CD4-positive, alpha-beta T cell treated with Interleukin-4 for 4 hours (primary cell): ENCODE measurements at places on chromosomes 13 and 19.

DNA sequence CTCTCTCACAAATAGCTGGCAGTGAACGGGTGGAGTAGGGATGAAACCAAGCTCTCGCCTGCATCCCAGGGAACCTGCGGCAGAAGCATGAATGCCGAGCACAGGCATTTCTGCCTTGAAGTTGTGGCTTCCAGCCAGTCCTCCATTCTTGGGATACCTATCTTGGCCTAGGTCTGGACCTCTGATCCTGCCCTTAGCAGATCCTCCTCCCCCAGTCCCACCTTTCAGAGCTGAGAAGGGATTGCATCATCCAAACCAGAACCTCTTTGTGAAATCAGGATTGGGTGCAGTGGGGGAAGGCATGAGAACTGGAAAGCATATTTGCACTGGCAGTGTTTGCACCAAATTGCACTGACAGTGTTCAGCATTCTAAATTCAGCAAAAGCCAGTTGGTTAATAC, 5.8 kb downstream of the ZNF780A start:
- no peak for DNase-seq

DNA sequence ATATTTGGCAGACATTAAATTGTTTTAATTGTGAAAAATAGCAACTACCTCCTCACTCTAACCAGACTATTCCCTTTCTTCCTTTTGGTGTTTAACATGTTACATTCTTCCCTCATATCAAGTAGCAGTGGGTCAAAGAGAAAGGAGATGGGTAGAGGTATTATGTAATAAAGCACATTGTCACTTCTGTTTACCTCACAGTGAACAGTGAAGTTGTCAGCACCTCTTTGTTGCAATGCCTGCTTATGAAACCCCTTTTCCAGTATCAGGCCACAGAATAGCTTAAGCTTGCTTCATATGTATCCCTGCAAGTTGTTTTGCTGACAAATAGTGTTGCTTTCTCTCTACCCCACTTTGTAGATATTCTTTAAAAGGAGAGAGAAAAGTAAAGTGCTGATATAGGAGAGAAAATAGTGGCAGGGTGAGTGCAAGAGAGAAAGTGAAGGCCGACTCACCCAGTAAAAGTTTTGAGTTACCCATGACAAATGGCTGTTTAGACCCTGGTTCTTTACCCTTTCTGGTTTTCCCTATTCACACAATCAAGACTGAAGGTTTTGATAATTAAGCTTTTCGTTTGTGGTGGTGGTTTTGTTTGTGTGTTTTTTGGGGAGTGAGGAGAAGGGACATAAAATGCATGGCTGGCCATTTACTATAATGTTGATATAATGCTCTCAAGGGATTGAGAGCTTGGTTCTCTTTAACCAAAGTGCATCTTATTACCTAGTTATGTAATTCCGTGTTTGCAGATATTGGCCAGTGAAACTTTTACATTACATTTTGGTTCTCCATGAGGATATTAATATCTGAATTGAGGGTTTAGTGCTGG, 3.7 kb downstream of the ITM2B start:
- no peak for DNase-seq

DNA sequence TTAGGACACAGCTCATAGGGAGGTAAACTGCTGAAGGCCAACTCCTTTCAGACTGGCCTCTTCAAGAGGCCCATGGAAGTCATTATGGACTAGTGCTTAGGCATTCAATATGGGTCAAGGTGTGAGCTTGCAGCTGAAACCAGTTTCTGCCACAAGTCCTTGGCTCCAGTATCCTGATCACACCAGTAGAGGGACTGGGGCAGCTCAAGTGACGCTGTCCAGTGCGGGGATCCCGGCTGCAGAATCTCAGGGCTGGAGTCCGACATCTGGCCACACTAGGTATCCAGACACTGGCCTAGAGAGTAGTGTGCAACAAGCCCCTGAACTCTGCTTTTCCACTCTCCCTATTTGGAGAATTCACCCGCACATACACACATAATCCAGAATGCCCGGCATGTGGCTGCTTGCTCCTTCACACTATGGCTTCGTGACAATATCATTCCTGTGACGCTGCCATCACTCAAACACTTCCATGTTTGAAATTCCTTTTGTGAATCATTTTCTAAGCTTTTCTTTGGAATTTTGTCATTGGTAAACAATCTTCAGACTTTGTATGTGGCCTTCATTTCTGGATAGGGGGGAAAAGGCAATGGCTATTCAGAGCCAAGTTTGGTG, 425.1 kb downstream of the EFNB2 start:
- no peak for DNase-seq

DNA sequence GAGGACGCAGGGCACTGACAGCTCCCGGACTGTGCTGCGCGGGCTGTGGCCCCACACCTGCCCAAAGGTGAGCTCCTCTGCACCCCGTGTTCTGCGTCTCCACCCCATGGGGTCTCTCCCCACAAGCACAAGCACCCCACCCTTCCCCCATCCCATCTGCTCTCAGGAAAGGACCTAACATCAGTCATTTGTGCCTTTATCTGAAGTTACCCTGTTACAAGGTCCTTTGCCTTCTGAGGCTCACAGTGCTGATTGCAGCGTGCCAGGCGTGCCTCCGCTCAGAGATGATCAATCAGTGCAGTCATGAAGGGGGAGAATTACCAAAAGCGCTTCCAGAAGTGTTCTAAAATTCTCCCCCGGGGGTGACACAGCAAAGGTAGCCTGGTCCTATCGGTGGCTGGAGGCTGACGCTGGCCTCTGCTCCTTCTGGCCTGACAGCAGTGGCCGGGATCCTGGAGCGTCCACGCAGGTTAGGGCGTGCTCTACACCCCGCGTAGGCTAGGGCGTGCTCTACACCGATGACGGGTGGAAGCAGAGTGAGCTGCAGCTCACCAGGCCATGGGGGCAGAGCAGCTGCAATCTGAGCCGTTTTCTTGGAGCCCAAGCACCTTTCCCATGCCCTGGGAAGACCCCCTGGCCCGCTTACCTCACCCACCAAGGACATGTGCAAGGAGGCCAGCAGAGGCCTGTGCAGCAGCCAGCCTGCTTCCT, 84.7 kb upstream of the TM9SF2 start:
- no peak for DNase-seq

- DNase-seq: no peak
Measured at GRCh38 chr13:105607426-105607825, 928.0 kb downstream of the EFNB2 start.

GRCh38 chr19:45814851-45815480, at the start of gene RSPH6A:
Gene RSPH6A (minus strand): TSS chr19:45815308. CDS start chr19:45815176, 132 bp downstream.
- no peak for DNase-seq

DNA sequence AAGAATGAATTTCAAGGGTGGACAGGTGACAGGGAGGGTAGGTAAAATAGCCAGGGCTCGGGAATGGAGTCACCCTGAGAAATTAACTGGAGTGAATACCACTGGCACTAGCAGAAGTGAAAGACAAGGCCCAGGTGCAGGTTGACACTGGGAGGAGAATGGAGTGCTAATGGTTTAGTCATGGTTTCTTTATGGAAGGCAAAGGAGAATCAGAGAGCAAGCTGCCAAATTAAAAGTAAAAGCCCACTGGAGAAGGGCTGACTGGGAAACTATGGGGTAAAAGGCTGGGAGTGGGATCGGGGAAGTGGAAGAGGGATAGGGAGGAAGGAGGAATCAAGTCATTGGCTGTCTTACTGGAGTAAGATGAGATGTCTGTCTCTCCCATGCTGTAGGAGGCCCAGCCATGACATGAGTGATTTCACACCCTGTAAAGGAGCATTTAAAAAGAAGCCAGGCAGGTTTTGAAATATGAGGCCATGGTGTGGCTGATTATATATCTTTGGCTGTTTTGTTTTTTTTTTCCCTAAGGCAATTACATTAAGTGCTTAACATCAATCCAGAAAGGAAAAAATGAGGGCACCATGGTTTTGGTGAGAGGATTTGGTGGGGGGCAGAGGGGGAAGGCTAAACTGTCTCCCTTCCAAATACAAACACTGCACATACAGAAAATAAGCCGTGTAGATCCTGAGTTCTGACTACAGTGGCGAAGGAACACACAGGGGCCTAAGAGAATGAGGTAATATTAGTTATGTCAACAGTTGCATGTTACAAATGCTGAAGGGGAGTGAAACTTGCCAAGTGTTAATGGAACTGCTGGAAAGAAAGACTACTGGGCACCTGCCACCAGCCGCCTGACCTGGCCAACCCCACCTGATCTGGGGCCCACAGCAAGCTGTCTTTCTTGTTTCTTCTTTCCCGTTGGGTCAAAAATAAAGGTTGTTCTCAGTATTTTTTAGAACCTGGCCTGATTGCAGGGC, 183.5 kb upstream of the TSC22D1 start:
- no peak for DNase-seq

GRCh38 chr13:51770160-51770559, 33.8 kb downstream of the DHRS12 start:
- no peak for DNase-seq

- no peak for DNase-seq
Measured at GRCh38 chr13:75225288-75226032, 256.5 kb downstream of the TBC1D4 start.

DNA sequence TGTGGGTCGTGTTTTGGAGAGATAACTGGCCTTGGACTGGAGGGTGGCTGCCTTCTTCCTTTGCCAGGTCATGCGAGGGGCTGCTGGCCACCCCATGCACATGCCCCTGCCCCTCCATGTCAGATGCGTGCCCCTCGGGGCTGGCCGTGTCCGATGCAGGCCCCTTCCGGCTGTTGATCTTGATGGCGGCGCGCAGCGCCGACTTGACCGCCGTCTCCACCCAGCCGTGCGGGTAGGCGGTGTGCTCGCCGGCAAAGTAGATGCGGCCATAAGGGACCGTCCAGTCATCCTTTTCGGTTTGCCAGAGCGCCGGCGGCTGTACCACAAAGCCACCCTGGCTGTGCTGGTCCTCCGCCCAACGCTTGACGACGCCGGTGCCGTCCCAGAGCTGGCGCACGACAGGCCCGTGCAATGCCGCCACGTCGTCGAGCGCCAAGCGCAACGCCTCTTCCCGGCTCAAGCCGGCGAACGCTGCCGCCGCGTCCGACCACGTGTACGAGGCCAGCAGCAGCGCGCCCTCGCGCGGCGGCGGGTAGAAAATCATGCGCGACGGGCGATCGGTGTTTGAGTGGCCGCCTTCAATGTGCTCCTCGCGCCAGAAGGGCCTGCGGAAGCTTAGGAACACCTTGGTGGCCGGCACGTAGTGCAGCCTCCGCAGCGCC, 6.9 kb downstream of the IL4I1 start:
- peak; percentile 73 for DNase-seq

- DNase-seq: no peak
Measured at GRCh38 chr13:55550624-55551023, 1590.1 kb upstream of the PRR20A start.

DNA sequence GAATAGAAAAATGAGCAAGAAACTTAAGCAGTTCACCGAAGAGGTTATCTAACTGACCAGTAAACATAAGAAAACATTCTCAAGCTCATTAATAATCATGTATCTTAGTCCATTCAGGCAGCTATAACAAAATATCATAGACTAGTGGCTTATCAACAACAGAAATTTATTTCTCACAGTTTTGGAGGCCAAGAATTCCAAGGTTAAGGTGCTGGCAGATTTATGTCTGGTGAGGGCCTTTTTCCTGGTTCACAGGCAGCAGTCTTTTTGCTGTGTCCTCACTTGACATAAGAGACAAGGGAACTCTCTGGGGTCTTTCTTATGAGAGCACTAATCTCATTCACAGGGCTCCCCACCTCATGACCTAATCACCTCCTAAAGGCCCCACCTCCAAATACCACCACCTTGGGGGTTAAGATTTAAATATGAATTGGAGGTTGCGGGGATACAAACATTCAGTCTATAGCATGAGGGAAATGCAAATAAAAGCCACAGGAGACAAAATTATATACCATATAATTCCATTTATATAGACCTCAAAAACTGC, 123.6 kb downstream of the ZAR1L start:
- no peak for DNase-seq

DNA sequence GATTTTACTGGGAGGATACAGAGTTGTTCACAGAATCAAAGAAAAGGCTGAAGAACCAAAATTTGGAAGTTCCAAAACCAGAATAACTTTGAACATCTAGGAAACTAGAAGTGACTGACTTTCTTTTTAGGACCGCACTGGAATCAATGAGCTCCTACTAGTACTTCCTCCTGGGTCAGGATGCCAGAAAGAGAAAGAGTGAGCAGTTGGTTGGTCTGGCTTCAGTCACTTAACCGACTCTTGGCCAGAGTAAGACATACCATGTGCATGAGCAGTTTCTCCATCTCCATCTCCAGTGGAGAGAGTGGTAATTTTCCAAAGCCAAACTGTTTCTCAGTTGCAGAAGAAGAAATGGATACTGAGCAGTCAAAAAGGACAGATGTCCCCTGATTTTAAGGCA, 27.1 kb upstream of the MTUS2 start:
- DNase-seq: no peak

GRCh38 chr13:99992949-99993351, 11.4 kb downstream of the ZIC2 start:
- DNase-seq: no peak

DNA sequence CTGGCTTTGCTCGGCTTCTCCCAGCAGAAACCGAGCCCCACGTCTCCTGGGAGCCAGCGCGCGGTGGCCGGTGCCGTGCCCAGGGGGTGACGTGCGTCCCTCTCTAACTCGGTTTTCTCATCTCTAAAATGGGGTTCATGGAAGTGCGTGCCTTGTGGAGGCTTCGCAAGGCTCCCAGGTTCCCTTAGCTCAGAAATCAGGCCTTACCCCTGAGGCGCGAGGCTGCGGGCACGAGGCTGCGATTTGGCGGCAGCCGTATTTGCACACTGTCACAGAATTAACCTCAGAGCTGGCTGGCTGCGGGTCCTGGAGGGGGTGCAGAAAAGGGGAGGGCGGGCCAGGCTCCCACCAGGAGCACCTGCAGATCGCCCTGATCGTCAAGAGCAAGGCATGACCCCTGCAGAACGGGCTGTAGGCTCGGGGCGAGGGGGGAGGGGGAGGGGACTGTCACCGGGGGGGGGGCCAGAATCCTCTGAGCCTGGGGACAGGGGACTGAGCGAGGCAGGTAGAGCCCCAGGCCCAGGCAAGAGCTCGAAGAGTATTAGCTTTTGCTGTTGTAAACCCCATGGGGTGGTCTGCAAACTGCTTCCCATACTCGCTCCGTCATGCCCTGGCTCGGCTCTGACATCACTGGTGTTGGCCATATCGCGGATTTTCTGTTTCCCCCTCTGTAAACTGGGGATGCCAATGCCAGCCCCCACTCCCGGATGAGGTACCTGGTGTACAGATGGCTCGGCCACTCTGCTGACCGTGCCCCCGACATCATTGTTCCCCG, 62.2 kb downstream of the CCNE1 start:
- no peak for DNase-seq

- no peak for DNase-seq
Measured at GRCh38 chr13:50268500-50268899, 253.3 kb downstream of the KCNRG start.

- no peak for DNase-seq
Measured at GRCh38 chr13:34833562-34834182, 108.4 kb upstream of the NBEA start.

DNA sequence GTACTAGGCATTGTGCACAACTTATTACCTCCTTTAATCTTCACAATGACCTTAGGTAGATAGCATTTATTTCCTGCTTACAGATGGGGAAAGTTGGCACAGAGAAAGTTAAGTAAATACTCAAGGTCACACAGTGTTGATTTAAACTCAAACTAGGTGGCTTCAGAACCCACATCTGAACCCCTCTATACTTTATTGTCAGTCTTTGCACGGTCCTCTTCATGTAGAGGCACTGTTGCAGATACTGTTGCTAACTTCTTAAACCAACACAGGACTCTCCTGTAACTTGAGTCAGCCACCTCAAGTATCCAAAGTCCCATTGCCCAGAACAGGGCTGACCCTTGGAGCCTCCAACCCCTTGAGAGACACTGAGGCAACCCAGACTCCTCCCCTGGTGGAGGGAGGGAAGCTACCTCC, 48.8 kb downstream of the FRY start:
- no peak for DNase-seq

GRCh38 chr19:4523306-4524110, 5.2 kb upstream of the PLIN4 start:
- no peak for DNase-seq
